Kidney tubule cell (primary cell): ENCODE measurements at places on chromosomes 4 and X.

DNA sequence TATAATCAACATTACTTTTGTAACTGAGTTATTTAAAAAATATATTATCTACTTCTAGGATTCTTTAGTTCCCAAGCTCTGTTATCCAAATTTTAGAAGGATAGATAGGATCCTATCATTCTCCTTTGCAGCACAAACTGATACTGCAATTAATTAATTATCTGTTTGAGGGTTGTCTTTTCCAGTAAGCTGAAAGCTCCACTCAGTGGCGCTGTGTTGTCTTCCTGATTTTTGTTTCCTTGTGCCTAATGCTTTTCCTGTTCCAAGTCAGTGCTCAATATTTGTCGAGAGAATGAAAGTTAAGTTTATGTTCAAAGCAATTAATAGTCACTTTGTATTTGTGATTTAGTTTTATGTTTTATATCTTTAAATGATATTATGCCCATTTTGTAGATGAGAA lies 107.4 kb upstream of the ANK2 start:
- DNase-seq: no peak

GRCh38 chr4:125353131-125353530 lies 38.4 kb downstream of the FAT4 start:
- no peak for DNase-seq

- peak; percentile 52 for DNase-seq
Observed at GRCh38 chrX:147917700-147918695, 6.3 kb downstream of the FMR1 start.

GRCh38 chr4:2249526-2250356 lies 7.8 kb upstream of the HAUS3 start:
- no peak for DNase-seq

- DNase-seq: no peak
Observed at GRCh38 chr4:178450614-178451013, 1008.4 kb upstream of the AGA start.

- DNase-seq: no peak
Observed at GRCh38 chr4:92175250-92175649, 128.5 kb upstream of the GRID2 start.

DNA sequence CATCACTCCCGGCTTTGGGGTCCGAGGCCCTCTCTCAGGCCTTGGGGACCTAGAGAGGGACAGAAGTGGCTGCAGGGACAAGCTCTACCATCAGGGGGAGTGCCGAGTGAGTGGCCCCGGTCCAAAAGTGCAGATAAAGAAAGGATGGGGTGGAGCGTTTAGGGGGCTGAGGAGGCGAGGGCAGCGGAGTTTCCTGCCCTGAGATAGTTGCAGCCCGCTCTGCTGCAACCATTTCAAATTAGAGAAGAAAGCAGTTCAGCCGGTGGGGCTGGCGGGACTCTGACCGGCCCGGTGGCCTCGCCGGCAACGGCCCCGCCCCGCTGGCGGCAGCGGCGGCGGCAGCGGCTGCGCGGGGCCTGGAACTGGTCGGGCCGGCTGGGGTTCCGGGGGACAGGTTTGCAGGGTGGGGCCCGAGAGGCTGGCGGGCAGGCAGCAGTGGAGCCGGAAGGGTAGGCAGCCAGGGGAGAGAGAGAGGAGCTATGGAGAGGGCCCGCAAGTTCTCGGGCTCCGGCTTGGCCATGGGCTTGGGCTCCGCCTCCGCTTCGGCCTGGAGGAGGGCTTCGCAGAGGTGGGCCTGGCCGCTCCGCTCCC lies 7.6 kb downstream of the DLG3 start:
- peak; percentile 48 for DNase-seq

DNA sequence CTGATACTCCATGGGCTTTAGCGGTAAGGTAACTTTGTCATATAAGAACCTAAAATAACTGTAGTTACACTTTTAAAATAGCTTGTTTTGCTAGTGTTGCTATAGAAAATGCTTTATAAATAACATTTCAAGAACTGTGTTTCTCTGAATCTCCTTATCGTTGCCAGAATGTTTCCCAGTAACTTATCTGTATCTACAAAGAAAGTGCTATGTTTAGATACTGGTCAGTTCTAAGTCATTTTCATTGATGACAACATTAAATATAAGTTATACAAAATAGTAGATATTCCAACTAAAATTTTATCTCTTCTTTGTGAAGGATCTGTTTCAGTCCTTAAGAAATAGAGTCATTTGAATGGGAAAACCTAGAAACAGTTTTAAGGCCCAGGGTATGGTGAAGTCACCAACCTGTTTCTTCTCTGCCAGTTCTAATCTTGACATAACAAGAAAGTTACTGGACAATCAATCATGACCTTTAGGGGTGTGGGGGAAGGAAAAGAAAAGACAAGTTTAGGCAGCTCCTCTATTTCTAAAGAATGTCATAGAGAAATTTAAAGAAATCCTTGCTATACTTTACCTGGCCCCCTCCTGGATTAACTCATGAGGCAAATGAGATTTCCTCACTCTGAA lies 425.9 kb downstream of the RPA4 start:
- DNase-seq: no peak

- DNase-seq: peak; percentile 99
Observed at GRCh38 chr4:38160487-38161207, 200.4 kb downstream of the PTTG2 start.

DNA sequence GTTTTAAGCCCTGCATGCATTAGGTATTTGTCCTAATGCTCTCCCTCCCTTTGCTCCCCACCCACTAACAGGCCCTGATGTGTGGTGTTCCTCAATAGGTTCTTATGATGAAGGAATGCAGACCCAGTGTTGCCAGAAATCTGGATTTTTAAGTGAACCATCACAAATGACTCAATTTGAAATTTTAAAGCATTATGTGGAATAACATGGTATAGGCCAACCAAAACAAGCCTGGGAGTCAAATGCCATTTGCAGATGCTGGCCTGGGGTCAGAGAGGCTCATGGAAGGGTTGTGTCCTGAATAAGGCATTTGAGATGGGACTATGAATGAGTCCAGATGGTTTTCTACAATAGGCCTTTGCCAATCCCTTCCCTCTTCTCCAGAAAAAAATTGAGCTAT lies 179.6 kb downstream of the SHROOM3 start:
- DNase-seq: no peak

GRCh38 chr4:121819216-121819965 lies 4.3 kb downstream of the CCNA2 start:
- peak; percentile 26 for DNase-seq

GRCh38 chr4:148044089-148044911 lies 312.4 kb downstream of the ARHGAP10 start:
- no peak for DNase-seq

- no peak for DNase-seq
Observed at GRCh38 chr4:56244681-56245080, 142.6 kb downstream of the AASDH start.

DNA sequence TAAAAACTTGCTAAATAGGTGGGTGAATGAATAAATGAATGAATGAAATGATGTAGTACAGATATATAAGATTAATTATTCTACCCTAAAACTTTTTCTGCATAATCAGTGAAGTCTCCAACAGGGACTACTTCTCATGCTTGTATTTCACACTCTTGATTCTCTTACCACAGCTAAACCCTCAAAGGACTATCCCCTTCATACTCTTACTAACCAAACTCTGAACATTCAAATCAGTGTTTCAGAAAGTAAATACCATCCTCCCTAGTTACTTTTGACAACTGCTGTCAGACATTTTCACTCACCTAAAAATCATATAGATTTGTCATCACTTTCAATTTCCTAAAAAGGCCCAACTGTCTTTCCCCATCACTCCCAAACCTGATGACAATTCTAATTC lies 234.3 kb upstream of the HHIP start:
- no peak for DNase-seq

- DNase-seq: peak; percentile 99
Observed at GRCh38 chrX:45710081-45710801, 509.6 kb upstream of the DIPK2B start.

DNA sequence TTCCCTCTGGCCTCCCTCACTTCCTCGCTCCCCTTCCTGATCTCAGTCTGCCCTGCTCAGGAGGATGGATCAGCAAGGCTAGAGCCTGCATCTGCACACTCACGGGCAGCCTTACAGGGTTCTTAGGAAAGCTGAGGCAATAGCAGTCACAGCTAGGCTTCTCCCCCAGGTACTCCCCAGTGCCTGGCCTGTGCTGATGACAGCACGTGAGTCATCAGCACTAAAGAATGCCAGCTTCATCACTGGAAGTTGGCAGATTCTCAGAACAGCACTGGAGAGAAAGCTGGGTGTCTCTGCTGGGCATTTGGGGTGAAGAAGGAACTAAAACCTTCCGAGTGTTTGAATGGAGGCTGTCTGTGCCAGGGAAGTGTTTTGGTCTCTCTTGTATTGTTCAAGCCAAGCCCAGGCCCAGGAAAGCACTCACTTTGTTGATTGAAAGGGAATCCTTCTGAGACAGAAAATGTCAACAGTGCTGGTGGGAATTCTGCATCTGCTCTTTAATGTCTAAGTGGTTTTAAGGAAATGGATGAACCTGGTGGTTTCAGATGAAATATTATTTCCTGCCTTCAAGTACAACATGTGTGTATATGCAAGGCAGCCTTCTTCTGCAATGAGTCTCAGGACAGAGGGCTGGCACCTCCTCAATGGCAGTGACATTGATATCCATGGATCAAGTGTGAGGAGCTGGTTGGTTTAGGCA lies 73.0 kb upstream of the SCOC start:
- peak; percentile 86 for DNase-seq

DNA sequence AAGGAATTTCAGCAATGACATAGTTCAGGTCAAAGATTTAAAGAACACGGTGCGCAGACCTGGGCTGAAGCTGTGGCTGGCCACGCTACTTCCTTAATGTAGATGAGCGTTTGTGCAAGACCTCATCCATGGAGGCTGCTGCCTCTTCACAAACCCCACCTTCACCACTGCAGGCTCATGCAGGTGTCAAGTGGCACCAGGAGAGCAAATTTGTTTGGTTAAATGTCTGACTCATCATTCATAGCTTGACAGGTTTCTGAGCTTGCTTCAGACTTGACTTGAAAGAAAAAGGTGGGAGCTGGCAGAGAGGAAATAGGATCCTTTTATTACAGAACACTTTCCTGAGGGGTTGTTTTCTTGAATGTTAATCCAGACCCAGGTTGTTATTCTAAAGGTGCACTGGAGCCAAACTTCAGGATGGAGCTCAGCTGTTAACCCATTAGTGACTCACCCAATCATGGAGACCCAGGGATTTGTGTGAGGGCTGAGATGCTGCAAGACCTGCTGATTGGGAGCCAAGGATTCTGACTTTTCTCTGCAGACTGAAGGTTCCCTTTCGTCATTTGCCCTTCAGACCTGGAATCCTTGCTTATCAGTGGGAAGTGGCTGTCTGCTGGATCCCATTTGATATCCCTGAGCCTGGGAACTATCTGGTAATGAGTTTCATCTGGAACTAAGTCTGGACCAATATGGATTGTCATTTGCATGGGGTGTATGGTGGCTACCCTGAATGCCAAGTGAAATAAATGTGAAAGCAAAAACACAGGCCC lies 315.3 kb downstream of the PTTG2 start:
- DNase-seq: peak; percentile 84

GRCh38 chr4:85828027-85828890 lies 353.3 kb downstream of the ARHGAP24 start:
- peak; percentile 57 for DNase-seq

GRCh38 chr4:82555276-82555675 lies 6.5 kb downstream of the TMEM150C start:
- no peak for DNase-seq

- no peak for DNase-seq
Observed at GRCh38 chr4:120177603-120178002, 111.0 kb upstream of the MAD2L1 start.

- peak; percentile 89 for DNase-seq
Observed at GRCh38 chrX:111680988-111681779, at the start of gene ALG13. Gene ALG13, plus strand, starts transcription at chrX:111681170. Its CDS starts 49 bp downstream, at chrX:111681219.
